ENCODE measurements at places on chromosomes 4 and X.

DNA sequence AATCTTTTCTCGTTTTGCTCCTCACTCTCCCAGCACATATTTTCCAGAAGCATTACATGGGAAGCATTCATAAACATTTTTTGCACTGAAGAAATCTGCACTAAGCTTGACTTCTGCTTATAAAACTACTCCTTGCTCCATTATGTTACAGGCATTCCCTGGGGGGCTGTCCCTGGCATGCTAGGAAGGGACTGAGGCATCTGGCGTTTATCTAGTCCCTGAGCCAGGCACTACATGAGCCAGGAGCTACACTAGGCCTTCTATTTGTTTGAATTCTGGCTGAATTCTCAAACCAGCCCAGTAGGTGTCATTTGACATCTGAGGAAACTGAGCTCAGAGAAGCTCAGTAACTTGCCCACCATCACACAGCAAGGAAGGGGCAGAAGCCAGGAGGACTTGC, 43.3 kb downstream of the NHSL2 start:
- no peak for DNase-seq

DNA sequence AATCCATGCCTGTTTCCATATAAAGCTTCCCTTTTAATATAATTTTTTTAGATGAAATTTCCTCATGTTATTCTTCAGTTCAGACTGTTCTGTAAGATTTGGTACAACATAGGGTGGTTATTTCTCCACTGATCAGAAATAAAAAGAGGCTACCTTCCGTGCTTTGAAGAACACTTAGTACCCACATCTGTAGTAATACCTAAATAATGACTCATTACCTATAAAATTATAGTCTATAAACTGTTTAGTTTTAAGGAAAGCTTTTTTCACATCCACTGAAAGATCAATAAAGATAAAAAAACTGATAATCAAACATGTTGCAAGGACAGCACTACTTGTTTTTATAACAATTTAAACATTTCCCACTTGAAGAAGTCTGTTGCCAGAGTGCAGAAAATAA, 23.9 kb downstream of the TRPC3 start:
- no peak for DNase-seq

GRCh38 chr4:64796581-64796980, 387.3 kb upstream of the TECRL start:
- no peak for DNase-seq

- no peak for DNase-seq
Observed at GRCh38 chr4:8192748-8193738, 6.0 kb upstream of the SH3TC1 start.

- no peak for DNase-seq
Observed at GRCh38 chrX:39577206-39577984, 520.4 kb downstream of the BCOR start.

DNA sequence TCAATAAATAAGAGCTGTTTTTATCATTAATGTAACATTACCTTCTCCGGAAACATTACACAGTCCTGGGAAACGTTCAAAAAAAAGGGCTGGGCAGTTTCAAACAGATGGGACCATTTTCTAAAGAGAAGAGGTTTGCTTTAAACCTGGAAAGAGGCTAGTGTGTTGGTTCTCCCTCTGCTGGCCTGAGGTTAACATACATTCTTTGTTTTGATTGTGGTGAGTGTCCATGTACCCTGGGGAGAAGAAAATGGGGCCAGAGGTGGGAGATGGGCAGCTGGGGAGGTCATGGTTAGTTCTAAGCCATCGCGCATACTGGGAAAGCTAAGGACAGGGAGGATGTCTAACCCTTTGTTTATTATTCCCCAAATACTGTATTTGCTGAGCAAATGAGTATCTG, 194.7 kb downstream of the CPEB2 start:
- no peak for DNase-seq

DNA sequence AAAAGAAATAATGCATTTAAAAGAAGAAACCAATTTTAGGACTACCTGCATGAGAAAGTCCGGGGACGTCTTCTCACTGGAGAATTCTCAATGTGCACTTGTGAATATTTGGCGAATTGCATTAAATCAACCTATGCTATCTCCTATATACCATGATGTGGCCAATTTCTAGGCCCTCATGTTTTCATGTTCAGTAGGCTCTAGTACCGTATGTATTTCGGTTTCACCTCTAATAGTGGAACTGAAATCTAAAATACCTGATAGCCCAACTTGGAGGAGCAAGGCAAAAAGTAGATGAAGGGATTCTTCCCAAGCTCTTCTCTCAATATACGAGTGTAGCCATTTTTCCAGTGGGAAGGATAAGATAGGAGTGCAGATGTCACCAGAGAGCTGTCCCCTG, 11.4 kb upstream of the FGF2 start:
- no peak for DNase-seq

- no peak for DNase-seq
Observed at GRCh38 chrX:55357236-55357635, 92.5 kb upstream of the PAGE3 start.

GRCh38 chrX:124488412-124489161, 142.2 kb downstream of the SH2D1A start:
- no peak for DNase-seq

- DNase-seq = no peak
Observed at GRCh38 chr4:125750828-125751466, 436.2 kb downstream of the FAT4 start.

- no peak for DNase-seq
Observed at GRCh38 chr4:120299631-120300030, 233.0 kb upstream of the MAD2L1 start.

GRCh38 chr4:165906272-165906671, 33.2 kb downstream of the TLL1 start:
- DNase-seq = no peak

GRCh38 chr4:186095406-186095805, 9.1 kb upstream of the FAM149A start:
- DNase-seq = no peak

GRCh38 chr4:106201373-106201772, 114.6 kb downstream of the TBCK start:
- DNase-seq = no peak

DNA sequence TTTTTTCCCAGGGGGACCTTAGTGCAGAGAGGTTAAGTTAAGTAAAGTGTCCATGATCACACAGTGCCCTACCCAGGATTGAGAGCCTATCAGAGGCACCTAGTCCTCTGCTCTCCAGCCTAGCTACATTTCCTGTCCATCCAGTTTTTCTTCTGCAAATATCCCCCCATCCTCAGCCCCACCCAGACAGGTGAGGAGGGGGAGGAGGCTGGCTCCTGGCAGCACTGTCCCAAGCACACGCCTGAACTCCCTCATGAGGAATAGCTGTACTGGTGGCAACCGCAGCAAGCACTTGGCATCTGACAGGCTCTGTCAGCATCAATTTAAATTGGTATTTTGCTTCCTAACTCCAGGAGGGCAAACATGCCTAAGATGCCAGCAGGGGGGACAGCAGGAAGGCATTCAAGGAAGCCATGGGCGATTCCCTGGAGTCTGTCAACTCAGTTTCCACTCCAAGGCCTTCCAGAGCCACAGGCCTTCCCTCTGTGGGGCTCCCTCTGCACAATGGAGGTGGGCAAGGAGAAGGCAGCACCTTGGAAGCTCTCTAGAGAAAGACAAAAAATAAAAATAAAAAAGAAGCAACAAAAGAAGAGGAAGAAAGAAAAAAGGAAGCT, 6.4 kb upstream of the FRMPD3 start:
- no peak for DNase-seq

GRCh38 chr4:130026185-130026584, 930.2 kb downstream of the C4orf33 start:
- DNase-seq = no peak

- no peak for DNase-seq
Observed at GRCh38 chr4:88755454-88755853, 57.8 kb upstream of the NAP1L5 start.

GRCh38 chrX:123779908-123780396, 47.1 kb upstream of the THOC2 start:
- no peak for DNase-seq

DNA sequence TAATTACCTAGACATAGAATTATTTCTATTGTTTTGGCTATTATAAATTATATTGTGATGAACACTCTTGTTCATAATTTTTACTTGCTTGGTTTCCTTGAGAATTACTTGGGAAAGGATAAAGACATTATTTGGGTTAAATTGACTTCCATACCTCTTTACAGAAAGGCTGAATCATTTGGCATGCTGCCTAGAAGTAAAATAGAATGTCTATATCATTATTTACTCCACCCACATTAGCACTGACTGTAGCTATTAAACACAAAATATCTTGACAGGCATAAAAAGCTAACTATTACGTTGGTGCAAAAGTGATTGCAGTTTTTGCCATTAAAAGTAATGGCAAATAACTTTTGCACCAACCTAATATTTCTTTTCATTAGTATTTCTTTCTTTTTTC, 29.7 kb upstream of the ADH6 start:
- no peak for DNase-seq

DNA sequence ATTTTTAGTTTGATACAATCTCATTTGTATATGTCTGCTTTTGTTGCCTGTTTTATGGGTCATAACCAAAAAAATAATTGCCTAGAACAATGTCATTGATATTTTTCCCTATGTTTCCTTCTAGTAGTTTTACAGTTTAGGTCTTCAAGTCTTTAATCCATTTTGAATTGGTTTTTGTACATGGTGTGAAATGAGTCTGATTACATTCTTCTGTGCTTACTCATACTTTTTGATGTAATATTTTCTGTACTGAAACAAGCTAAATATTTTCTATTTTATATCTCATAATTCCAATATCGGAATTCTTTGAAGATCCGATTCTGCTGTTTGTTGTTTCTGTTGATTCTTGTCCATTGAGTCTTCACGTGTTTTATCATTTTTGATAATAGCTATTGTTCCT, 10.6 kb downstream of the TMEM156 start:
- DNase-seq = no peak

GRCh38 chr4:579543-580175, 3.6 kb upstream of the TMEM271 start:
- DNase-seq = peak; percentile 53

DNA sequence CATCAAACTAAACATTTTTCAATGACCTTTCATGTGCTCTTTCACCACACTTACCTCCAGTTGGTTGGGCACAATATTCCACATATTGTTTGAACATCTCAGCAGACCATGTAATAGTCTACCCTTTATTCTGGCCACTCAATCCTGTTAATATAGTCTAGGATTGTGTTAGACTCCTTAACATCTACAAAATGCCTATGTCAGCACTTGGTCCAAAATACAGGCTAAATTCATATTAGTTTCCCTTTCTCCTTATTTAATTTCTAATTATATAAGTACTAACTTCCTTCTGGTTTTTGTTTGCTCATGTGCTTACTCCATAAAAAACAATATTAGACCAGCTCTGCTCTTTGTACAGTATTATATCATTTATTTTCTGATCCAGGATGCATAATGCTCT, 21.1 kb downstream of the MEPE start:
- DNase-seq = no peak

DNA sequence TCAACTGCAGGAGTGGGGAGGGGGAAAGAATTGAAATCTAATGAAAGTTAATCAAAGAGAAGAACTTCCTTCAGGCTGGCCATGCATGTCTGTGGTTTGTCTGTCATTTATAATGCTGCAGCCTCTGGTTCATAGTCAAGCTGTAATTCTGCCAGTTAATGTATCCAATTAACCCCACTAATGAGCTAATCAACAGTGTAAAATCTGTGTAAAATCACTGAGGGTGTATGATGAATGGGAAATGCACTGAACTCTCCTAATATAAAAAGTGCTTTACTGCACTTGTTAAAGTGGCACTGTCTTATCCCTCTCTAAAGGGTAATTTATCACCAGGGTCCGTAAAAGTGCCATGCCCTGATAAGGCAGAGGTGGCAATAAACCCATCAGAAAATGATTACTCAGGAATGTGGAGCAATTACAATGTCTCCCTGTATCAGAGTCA, 798.1 kb downstream of the PDHA2 start:
- DNase-seq = no peak

DNA sequence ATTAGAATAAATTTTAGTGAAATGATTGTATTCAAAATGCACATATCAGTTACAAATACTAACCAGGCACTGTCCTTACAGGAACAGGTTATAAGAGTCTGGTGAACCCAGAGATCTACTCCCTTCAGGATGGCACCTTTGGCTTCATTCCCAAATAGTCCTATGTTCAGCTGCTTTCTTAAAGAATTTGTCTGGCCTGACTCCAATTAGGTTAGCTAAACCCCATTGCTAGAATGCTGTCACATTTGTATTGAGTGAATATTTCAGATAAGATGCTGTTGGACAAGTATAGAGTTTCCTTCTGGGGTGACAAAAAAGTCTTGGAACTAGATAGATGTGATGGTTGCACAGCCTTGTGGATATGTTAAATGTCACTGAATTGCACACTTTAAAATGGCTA, 69.4 kb downstream of the EFHC2 start:
- DNase-seq = no peak

DNA sequence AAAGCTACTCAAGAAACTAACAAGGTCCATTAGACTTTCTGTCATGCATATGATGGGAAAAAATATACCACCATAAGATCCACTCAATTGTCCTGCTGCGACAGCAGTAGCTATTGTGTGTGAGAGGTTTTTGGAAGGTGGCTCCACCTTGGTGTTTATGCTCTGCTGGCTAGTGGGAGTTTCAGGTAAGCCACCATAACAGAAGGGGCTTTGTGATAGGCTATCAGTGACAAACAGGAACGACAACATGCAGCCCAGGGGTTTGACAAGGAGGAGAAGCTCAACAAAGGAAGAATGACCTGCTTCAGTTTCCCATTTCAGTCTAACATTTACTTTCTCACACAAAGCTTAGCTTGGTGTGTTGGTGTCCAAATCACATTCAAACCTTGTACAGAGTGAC, 182.6 kb downstream of the ATOH1 start:
- DNase-seq = no peak

- no peak for DNase-seq
Observed at GRCh38 chr4:101451086-101451485, 103.8 kb upstream of the PPP3CA start.

GRCh38 chrX:49673394-49673793, 22.4 kb downstream of the PAGE1 start:
- DNase-seq = no peak

GRCh38 chr4:138706201-138706600, 309.4 kb upstream of the NOCT start:
- no peak for DNase-seq

- DNase-seq = no peak
Observed at GRCh38 chrX:39117101-39117500, 315.8 kb downstream of the MID1IP1 start.

Measured in cardiac septum (tissue), 1 donor.